ENCODE measurements at places on chromosomes 1 and 21.

- no peak for DNase-seq
Observed at GRCh38 chr21:32203877-32204480, 74.9 kb downstream of the MIS18A start.

DNA sequence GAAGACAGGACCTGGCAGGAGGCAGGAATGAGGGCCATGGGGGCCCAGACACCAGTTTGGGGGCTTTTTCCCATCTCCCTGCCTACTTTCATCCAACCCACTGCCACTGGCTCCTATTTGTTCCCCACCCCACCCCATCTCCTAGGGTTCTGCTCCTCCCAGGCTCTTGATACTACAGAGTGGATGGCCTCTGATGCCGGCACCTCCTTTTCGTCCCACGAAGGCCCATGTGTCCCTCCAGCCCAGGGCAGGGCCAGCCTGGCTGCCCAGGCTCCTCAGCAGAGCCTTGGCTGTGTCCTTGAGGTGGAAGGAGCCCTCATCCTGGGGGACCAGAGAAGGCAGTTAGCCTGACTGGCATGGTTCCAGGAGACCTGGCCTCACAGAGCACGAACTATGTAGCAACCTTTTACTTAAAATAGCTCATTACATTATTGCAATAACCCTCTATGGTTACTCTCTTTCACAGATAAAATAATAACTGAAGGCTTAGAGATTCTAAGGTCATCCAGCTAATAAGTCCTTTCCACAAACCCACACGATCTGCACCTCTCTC is 3.5 kb downstream of the POMGNT1 start:
- DNase-seq, result no peak

GRCh38 chr1:37477198-37477931 is 3.0 kb downstream of the ZC3H12A start:
- peak; percentile 71 for DNase-seq

- no peak for DNase-seq
Observed at GRCh38 chr1:78090472-78091133, 44.8 kb downstream of the GIPC2 start.
